Central memory CD4-positive, alpha-beta T cell (primary cell): ENCODE measurements at places on chromosomes 11 and 22.

GRCh38 chr11:24478718-24479117, 18.1 kb upstream of the LUZP2 start:
- DNase-seq, result no peak

DNA sequence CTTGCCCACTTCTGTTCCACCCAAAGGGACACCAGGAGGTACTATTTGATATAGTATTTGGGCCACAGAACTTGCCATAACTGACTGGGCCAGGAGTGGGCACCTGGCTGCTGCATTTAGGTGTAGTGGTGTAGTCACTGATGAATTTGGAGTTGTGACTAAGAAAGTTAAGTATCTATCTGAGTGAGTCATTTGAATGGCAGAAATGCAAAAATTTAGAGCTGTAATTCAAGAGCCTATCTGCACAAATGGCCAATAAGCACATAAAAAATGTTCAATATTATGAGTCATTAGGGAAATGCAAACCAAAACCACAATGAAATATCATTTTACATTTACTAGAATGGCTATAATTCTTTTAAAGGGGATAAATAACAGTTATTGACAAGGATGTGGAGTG, 14.7 kb downstream of the GLYATL2 start:
- DNase-seq, result no peak

- DNase-seq, result peak; percentile 30
These were observed 29.7 kb downstream of the ZFTA start for GRCh38 chr11:63738720-63739360.

- no peak for DNase-seq
These were observed 25.4 kb downstream of the FXYD6 start for GRCh38 chr11:117851106-117851505.

DNA sequence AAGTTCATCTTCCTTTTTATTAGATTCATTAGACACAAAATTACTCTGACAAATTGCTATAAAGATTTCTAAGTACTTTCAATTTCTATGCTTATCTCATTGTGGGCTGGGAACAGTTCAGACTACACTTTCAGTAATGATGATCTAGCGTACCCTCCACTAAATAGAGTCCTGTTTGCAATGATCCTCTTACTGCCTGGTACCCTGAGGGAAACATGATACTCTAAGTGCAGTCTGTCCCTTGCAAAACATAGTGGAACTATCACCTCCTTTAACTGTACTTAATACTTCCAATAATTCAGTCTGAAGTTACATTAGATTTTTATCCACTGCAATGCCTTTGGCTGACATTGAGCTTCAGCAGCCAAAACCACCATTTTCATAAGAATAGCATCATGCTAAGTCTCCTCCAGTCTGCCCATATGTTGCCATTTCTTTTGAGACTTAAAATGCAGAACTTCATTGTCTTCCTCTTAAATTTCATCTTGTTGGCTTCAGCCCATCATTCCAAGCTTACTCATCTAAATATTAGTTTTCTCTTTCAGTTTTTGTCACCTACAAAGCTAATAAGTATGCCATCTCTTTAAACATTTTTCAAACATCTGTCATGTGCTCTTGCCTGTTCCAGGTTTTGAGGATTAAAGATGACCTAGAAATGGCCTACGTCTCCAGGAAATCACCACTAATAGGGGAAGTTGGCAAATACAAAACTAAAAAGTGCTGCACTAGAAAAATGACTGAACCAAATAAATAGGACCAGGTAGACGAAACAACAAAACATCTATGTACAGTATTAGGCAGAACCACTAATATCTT, 55.5 kb downstream of the PAK1 start:
- DNase-seq, result no peak

GRCh38 chr22:24367841-24368240, 59.6 kb upstream of the ADORA2A start:
- DNase-seq, result no peak

- DNase-seq, result no peak
These were observed 357.2 kb downstream of the OPCML start for GRCh38 chr11:133175103-133175502.

DNA sequence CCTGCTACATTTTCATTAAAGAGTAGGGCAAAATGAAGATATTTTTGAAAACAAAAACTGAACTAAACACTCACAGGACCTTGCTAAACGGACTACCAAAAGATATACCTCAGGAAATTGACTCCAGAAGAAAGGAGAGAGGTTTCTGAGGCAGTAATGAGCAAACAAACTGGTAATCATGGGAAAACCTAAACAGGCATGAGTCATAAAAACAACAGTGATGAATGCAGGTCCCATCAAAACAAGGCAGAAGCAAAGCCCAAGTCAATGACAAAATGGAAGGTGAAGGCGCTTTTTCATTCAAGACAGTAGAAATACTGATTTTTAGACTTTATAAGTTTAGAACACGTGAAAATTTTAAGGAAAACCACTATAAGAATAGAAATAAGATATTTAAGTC, 104.5 kb downstream of the EFCAB6 start:
- DNase-seq, result no peak

DNA sequence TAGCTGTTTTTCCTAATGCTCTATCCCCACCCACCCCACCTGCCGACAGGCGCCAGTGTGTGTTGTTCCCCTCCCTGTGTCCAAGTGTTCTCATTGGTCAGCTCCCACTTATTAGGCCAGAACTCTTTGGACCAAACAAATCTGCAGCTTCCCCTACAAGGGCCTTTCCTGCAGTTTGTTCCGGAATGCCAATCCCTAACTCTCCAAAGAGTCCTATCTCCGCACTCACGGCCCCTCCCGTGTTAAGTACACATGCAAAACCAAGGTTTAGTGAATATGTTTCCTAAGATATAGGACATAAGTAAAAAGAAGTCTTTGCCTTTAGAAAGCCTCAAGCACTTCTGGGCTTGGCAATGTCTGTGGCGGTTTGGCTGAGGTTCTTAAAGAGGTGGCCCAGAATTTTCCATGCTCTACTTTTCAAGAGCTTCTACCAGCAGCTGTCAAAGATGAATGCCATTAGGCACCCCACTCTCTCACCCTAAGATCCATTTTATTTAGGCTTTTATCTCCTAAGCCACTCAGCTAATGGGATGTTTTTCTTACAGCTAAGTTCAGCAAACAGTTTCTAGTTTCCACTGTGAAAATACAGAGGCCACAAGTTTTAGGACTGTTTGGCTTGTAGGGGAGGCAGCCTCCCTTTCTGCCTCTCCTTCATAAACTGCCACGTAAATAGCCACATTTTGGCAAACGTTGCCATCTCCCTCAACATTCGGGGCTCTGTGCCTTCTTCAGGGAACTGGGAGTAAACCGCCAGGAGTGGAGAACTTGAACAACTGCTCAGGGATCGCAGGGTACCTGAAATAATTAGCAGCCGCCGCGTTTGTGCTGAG, 1.6 kb downstream of the CD59 start:
- DNase-seq, result no peak

DNA sequence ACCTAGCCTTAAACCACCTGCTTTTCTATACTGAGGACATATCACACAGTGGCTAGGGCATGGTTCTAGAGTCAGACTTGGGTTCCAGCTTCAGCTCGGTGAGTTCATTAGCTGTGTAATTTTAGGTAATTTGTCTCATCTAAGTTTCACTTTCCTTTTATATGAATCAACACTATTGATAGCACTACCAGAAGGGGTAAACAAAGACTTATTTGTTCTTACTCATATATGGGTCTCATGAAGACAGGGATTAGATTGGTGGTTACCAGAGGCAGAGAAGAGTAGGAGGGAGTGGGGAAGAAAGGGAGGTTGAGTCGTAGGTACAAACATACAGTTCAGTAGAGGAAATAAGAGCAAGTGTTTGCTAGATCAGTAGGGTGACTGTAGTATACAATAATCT, 924.7 kb downstream of the OPCML start:
- DNase-seq, result no peak

- no peak for DNase-seq
These were observed 69.7 kb upstream of the GRK3 start for GRCh38 chr22:25494774-25495173.

- DNase-seq, result no peak
These were observed 235.9 kb upstream of the ARHGAP20 start for GRCh38 chr11:110948112-110948511.

DNA sequence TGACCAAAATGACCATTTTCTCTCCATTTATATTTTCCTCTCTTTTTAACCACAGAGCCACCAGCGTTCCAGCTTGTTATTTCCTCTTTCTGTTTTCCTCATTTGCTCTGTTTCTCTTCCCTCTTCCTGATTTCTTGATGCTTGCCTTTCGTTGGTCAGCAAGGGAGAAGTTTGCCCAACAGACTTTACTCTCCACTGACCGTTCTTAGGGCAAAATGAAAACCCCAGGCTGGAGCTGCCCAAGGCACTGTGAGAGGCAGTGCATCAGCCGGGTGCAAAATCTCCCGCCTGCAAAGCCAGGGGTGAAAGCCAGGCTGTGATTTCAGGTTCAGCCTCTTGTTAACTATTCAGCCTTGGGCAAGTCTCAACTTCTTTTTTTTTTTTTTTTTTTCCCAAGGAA, 26.1 kb upstream of the APLP2 start:
- DNase-seq, result no peak

- peak; percentile 79 for DNase-seq
These were observed 56.4 kb downstream of the MYH9 start for GRCh38 chr22:36331306-36331911.

- no peak for DNase-seq
These were observed 26.0 kb upstream of the LRRC10B start for GRCh38 chr11:61482513-61482912.

DNA sequence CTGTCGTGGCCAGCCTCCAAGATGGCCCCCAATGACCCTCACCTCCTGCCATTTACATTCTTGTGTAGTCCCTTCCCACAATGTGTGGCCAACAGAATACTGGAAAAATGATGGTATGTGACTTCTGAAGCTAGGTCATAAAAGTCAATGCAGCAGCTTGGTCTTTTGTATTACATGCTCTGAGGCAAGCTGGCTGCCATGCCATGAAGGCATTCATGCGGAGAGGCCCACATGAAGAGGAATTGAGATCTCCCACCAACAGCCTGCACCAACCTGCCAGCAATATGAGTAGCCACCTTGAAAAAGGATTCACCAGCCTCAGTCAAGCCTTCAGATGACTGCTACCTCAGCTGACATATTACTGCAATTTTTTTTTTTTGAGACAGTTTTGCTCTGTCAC, 4.6 kb downstream of the MRTFA start:
- DNase-seq, result no peak

DNA sequence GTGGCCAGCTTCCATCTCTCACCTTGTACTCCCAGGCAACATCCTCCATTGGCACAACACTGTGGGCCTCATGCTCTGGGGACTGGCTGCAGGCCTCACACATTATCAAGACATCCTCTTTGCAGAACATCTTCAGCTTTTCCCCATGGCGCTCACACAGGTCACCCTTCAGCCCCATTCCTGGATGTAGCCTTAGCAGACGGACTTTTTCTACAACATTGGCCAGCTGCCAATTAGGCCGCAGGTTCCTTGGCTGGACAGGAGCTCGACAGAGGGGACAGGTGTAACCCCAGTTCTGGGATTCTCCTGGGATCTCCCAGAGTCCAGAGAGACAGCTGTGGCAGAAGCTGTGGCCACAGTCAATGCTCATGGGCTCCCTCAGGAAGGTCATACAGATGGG, 3.0 kb downstream of the TRIM68 start:
- no peak for DNase-seq

GRCh38 chr22:39972641-39973040, 12.4 kb downstream of the TMA7B start:
- DNase-seq, result no peak

DNA sequence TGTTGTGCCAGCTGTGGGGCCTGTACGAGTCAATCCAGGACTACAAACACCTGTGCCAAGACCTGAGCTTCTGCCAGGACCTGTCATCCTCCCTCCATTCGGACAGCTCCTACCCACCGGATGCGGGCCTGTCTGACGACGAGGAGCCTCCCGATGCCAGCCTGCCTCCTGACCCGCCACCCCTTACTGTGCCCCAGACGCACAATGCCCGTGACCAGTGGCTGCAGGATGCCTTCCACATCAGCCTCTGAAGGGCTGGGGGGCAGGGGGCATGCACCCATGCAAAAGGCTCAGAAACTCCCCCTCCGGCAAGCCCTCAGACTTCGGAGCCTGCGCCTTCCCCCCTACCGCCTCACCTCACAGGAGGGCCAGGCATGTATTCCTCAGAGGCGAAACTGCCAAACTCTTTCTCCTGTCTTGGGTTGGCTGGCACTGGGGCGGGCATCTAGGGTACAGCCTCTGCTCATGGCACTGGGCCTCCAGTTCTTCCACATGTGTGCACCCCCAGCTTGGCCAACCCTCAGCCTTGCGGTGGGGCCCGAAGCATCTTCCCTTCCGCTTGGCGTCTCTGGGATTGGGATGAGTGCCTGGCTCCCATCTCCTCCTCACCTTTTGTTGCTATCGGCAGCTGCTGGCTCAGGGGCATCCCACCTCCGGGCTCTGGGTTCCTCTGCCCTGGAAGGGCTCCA, 1.2 kb downstream of the FAM89B start:
- DNase-seq, result no peak

DNA sequence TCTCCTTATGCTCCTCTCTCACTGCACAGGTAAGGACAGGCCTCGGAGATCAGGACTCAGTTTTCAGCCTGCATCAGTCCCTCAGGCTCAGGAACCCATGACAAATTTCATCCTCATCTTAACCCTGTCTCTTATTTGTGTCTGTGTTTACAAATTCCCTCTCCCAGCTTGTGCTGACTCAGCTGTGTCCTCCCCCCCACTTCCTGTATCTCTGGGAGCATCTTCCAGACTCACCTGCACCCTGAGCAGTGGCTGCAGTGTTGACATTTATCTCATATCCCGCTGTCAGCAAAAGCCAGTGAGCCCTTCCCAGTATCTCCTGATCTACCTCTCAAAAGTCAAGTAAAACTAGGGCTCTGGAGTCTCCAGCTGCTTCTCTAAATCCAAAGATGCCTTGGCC, 65.6 kb upstream of the VPREB1 start:
- no peak for DNase-seq

GRCh38 chr11:72673284-72673942, 809 bp downstream of the PDE2A start:
- DNase-seq, result no peak
